ENCODE measurements at places on chromosomes 3 and 15. TPM values are rescaled to one million over a fixed set of nuclear protein-coding genes. Genes with fewer than 3 reads are reported as not detected.

TMCO5A gene
- total RNA-seq, result not detected

KLHL40 gene
- total RNA-seq, result not detected

RBMS3 gene
- 5.0 TPM for total RNA-seq

GABPB1 gene
- total RNA-seq, result 78.3 TPM

ADAMTSL3 gene
- total RNA-seq, result not detected

HHLA2 gene
- 2.2 TPM for total RNA-seq

FGD5 gene
- not detected for total RNA-seq

CLSTN2 gene
- not detected for total RNA-seq

CFAP91 gene
- 0.26 TPM for total RNA-seq

ADGRG7 gene
- total RNA-seq, result not detected

P2RY13 gene
- total RNA-seq, result not detected

PEX5L gene
- 0.12 TPM for total RNA-seq

FAM81A gene
- 1.9 TPM for total RNA-seq

ACAD9 gene
- 68.5 TPM for total RNA-seq

MAGI1 gene
- 2.0 TPM for total RNA-seq

FSTL1 gene
- total RNA-seq, result 0.12 TPM

PCSK6 gene
- 4.7 TPM for total RNA-seq

CCR9 gene
- total RNA-seq, result not detected

PLOD2 gene
- total RNA-seq, result 2.0 TPM

RBPMS2 gene
- total RNA-seq, result not detected

SLC12A8 gene
- total RNA-seq, result 1.1 TPM

FAIM gene
- 2.4 TPM for total RNA-seq

AAGAB gene
- 44.9 TPM for total RNA-seq

DZIP1L gene
- 0.09 TPM for total RNA-seq

C2CD4A gene
- 0.05 TPM for total RNA-seq

PYGO1 gene
- not detected for total RNA-seq

CFAP44 gene
- total RNA-seq, result 2.7 TPM

HAUS2 gene
- 48.0 TPM for total RNA-seq

UQCRC1 gene
- total RNA-seq, result 224 TPM

SNAP23 gene
- 84.5 TPM for total RNA-seq

TEX55 gene
- not detected for total RNA-seq

FMN1 gene
- not detected for total RNA-seq

ZMYND10 gene
- 1.3 TPM for total RNA-seq

SMARCC1 gene
- total RNA-seq, result 148 TPM

AADACL2 gene
- total RNA-seq, result not detected

RGMA gene
- total RNA-seq, result not detected

GPR156 gene
- total RNA-seq, result not detected

DPP8 gene
- total RNA-seq, result 36.0 TPM

HERC2 gene
- 47.0 TPM for total RNA-seq

STRA6 gene
- total RNA-seq, result not detected

ZNF80 gene
- total RNA-seq, result 0.21 TPM

ERICH6 gene
- total RNA-seq, result not detected

ALPK3 gene
- 0.09 TPM for total RNA-seq

HEMK1 gene
- 66.0 TPM for total RNA-seq

GOLGA8K gene
- total RNA-seq, result 0.62 TPM

HIGD2B gene
- total RNA-seq, result not detected

TXNRD3 gene
- total RNA-seq, result 1.3 TPM

TNFAIP8L3 gene
- total RNA-seq, result 0.77 TPM

ACOX2 gene
- not detected for total RNA-seq

SLCO3A1 gene
- total RNA-seq, result 13.4 TPM

SEMA5B gene
- not detected for total RNA-seq

SLC28A2 gene
- total RNA-seq, result not detected

PARP15 gene
- total RNA-seq, result 12.1 TPM

Measured in activated CD4-positive, alpha-beta T cell treated with anti-CD3 and anti-CD28 coated beads, Interleukin-2, amount 10 ng/mL, durations not matched to agents 24 days and 14 days (primary cell).